Cortex of kidney (tissue), 1 donor: ENCODE measurements at places on chromosomes 16 and 17.

GRCh38 chr16:88461331-88462269 lies 8.5 kb downstream of the ZFPM1 start:
- no peak for DNase-seq

- DNase-seq, result no peak
Observed at GRCh38 chr17:39335704-39336223, 65.7 kb downstream of the FBXL20 start.

DNA sequence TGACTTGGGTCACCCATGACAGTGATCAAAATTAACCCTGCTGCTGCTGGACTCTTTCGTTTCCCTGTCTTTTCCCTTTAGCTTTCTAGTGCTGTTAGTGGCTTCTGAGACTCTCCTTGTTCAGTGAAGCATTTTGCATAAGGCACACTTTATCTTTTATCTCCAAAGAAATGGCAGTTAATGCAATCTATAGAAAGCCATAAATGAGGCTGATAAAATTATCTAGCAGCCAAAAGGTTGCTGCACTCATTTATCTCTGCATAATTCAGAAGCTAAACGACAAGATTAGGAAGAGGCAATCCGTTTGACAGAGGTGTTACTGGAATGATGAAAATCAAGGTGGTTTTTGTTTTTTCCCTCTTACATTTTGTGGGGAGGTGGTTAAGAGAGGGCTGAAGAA lies 1109.5 kb upstream of the EEF2KMT start:
- no peak for DNase-seq

DNA sequence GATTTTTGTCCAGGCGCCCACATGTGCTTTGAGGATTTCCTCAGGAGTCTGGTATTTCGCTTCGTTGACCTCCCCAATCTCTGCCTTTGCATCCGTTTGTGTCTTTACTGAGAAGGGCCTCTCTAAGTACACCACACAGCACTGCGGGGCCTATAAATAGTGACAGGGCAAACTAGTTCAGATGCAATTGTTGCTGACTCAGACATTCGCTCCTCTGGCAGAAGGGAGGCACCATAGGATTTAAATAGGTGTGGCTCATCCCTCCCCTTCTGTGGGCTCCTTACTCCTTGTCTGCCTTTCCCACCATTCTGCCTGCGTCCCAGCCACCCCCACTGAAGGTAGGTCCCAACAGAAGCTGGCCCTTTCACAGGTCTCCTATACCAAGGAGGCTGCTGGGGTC lies 192.3 kb downstream of the SHISA9 start:
- DNase-seq, result no peak

DNA sequence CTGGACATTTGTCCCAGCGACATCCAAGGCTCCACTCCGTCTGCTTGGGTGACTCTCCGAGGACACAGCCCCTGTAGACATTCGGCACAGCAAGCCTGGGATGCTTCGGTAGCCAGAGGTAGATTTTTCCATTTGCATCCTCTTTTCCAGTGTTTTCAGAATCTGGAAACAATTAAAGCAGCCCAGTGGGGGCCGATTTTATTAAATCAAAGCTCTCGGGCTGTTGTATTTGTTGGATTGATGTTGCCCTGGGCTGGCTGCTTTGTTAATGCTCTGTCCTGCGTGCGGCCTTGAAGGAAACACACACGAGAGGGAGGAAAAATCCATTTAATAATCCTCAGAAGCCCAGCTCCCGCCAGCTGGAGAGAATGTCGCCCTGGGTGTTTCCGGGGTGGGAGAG lies 158.1 kb upstream of the CIBAR2 start:
- no peak for DNase-seq

DNA sequence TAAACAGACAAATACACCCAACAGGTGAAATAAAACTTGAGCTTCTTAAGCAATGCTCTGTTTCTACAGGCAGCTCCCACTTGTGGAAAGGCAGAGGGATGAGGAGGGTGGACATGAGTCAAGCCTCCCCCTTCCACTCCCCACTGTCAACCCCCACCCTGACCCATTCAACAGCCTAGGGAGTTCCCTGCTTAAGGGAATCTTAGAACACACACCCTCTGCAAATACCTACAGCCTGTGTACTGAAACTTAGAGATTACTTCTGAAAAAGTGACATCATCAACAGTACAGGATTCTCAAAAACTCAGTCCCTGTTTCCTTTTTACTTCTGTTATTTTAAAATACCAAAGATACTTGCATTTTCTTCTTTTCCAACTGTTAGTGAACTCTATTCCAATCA lies 345.4 kb downstream of the SOX9 start:
- no peak for DNase-seq

DNA sequence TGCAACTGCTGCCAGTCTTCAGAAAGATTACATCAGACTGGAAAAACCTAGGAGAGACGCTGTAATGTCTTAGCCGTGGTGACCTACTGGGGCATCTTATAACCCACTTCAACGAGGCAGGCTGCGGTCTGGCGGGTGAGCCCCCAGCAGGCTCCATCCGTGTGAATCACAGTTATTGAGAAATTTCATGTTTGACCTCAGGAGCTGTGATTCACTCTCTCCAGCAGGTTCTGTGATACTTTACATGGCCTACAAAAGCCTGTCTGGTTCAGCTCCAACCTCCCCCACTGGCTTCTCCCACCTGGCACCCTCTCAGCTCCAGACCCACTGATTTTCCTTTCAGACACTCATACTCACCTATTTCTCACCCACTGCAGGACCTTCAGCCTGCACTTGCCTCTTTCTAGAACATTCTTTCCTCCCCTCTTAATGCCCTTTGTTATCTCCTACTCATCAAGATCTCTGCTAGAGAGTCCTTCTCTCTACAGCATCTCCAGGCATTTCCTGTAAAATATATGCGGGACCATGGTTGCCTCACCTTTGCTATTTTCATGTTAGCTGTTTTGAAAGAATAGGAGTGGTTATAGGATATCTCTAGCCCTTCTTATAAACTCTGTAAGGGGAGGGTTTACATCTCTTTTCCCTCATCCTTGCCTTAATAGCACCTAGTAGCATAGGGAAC lies 227.9 kb downstream of the MAF start:
- no peak for DNase-seq

GRCh38 chr17:35390663-35391062 lies 17.2 kb upstream of the SLFN11 start:
- no peak for DNase-seq

DNA sequence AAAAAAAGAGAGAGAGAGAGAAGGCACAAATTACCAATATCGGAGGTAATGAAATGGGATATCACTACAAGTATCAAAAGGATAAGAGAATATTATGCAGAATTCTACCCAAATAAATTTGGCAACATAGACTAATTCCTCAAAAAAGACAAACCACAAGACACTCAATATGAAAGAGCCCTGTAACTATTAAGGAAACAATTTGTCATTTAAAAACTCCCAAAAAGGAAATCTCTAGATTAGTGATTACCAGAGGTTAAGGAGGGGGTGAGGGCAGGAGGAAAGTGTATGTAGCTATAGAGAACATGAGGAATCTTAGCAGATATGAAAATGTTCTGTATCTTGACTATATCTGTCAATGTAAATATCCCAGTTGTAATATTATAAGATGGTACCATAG lies 54.0 kb downstream of the CFDP1 start:
- DNase-seq, result no peak

GRCh38 chr16:324451-325334 lies 27.8 kb downstream of the AXIN1 start:
- no peak for DNase-seq

DNA sequence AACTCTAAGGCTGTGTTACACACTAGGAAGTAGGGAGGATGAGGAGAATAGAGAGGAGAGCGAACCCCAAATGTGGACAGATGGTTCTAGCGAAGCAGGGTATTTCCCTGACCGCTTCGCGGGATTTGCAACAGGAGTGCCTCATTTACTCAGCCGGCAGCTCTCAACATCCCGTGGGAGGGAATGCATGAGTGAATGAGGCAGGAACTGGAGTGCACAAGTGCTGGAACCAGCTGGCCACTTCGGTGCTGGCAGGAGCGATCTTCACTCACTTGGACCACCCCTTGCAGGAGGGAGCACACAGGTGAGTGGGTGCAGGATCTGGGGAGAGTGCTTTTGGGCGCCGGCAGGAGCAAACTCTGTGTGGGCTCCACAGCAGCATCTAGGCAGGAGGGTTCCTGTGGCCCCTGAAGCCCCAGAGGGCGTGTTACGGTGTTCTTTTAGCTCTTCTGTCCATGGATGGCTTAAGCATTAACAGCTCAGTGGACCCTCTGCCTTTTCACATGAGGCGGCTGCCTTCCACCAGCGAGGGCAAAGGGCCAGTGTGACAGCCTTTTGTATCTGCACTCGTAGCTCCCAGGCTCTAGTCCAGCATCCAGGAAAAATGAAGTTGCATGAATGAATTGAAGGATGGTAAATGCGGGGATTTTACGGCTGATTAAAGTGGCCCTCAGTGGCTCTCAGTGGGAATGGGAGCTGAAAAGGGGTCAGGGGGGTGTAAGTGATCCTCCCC lies 17.4 kb upstream of the ZNHIT3 start:
- no peak for DNase-seq

GRCh38 chr17:74780443-74781238 lies 4.5 kb upstream of the NAT9 start:
- no peak for DNase-seq

DNA sequence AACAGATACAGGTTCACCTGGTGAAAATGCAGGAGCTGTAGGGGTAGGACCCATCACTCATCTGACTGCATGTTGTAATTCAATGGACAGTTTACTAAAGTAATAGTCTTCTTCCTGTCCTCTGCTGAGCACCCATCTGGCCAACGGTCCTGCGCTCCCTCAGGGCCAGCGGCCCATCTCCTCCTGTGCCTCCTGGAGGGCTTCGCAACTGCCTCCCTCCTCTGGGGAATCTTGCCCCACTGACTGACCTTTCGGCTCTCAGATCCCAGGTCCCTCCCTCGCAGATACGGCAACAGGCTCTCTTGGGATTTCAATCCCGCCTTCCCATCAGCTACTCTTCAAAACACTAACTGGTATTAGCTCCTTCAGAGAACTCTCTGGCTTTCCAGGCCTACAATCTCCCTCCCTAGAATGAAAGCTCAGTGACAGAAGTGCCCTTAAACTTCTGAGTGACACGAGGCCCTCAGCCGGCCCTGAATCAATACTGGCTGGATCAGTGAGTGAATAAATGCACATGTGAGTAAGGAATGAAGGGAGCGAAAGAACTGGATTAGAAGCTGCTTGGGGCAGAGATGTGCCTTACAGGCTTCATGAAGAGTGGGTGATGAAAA lies 1.3 kb downstream of the PEMT start:
- no peak for DNase-seq

DNA sequence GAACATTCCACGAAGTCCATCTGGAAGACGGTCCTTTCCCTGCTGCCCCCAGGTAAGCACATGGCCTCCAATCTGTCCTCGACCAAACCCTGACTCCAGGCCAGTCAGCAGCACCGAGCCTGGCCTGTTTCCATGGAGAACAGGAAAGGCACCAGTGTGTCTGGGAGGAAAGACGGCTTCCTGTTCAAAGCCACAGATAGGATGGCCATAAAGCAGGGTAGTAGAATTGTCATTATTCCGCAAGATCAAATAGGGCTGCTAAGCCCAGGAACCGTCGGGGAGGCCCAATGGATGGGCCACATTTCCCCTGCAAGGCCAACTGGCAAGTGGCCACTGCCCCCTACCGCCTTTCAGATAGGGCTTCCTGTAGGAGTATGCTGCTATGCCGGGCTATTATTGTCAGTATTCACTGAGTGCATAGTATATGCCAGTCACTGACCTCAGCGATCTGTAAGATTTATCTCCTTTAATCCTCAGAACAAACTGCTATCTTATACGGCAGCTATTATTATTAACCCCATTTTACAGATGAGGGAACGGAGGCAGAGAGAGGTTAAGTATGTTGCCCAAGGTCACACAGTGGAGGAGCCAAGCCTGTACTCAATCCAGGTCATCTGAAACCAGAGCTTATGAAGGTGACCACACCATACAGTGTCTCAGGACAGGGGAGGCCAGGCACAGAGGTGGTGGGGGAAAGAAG lies 23.0 kb upstream of the PLCG2 start:
- DNase-seq, result no peak

- no peak for DNase-seq
Observed at GRCh38 chr17:46011711-46012505, 12.9 kb downstream of the STH start.

DNA sequence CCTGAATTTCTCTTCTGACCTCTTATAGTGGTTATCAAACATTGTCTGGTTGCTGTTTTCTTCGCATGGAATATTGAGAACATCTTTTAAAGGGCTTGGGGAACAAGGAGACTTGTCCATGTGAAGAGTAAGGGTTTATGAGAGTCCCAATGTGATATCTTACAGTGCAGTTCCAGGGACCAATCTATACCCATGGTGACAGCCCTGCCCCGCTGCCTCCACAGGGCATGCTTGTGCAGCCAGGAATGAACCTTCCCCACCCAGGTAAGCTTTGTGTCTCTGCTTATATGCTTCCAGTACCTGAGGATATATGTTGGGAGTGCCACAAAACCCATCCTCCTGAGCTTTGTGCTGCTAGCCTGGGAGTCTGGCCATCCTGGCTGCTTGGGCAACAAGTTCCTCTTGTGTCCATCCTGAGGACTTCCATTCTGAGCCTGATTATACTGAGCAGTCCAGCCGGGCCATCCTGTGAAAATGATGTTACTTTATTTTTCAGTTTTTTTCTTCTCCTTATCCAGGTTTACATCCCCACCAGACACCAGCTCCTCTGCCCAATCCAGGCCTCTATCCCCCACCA lies 9.5 kb upstream of the RAPGEFL1 start:
- DNase-seq, result no peak

DNA sequence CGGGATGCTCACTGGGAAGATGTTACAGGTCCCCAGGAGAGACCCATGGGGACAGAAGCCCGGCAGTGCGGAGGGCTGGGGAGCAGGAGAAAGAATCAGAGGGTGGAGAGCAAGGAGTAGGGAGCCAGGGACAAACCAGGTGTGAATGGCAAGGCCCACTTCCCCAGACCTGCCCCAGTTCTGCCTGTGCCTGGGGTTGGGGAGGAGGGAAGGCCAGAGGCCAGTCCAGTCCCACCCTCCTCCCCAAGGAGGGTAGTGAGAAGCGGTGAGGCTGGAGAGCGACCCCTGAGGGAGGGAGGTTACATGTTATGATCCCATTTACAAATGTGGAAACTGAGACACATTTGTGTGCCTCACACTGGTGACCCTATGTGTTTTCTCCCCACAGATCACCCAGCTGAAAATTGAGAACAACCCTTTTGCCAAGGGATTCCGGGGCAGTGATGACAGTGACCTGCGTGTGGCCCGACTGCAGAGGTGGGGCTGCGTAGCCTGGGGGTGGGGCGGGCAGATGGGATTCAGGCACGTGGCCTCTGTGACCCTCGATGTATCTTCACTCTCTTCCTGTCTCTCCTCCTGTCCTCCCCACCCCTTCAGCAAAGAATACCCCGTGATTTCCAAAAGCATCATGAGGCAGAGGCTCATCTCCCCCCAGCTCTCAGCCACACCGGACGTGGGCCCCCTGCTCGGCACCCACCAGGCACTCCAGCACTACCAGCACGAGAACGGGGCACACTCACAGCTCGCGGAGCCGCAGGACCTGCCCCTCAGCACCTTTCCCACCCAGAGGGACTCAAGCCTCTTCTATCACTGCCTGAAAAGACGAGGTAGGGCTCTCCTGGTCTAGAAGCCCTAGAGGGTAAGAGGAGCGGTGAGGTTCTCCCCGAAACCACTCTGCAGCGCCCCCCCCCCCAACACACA lies 27.5 kb downstream of the TBX4 start:
- no peak for DNase-seq

- no peak for DNase-seq
Observed at GRCh38 chr16:11147033-11147753, 108.8 kb downstream of the SOCS1 start.

- no peak for DNase-seq
Observed at GRCh38 chr16:2773188-2773968, 3.7 kb downstream of the ELOB start.

- DNase-seq, result no peak
Observed at GRCh38 chr16:52492789-52493357, 54.1 kb downstream of the TOX3 start.

- DNase-seq, result no peak
Observed at GRCh38 chr16:83926726-83927397, 26.2 kb upstream of the OSGIN1 start.
